ENCODE measurements at places on chromosomes 6 and 20.

- DNase-seq, result no peak
These were observed 397.8 kb downstream of the CDH4 start for GRCh38 chr20:61649860-61650162.

GRCh38 chr6:34414999-34415858 is 10.6 kb downstream of the RPS10 start:
- peak; percentile 83 for DNase-seq

DNA sequence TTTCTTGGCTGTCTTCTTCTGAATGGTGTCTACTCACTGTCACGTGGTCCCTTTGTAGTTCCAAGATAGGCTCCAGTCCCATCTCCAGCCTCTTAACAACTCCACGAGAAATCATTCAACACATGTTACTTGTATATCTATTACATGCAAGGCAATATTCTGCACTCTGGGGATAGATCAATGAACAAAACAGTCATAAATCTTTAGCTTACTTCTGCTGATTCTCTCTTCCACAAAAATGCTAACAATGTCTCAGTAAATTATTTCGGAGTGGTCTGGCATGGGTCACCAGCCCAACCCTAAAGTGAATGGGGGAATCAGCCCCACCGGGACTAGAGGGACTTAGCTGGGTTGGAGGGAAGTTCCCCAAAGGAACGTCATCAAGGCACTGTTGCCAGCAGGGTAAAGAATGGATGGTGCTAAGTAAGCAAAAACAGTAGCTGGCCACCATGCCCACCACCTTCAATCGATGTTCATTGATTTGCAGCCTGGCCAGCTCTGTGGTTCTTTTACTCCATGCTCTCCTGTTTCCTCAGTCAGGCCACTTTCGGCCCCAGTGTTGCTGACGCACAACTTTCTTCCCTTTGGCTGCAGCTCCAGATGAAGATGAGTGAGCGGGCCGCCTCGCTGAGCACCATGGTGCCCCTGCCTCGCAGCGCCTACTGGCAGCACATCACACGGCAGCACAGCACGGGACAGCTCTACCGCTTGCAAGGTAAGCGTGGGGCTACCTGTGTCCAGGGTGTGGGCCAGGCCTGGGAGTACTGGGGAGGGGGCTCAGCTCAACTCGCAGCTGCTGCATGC is 167.7 kb downstream of the DOK5 start:
- no peak for DNase-seq

DNA sequence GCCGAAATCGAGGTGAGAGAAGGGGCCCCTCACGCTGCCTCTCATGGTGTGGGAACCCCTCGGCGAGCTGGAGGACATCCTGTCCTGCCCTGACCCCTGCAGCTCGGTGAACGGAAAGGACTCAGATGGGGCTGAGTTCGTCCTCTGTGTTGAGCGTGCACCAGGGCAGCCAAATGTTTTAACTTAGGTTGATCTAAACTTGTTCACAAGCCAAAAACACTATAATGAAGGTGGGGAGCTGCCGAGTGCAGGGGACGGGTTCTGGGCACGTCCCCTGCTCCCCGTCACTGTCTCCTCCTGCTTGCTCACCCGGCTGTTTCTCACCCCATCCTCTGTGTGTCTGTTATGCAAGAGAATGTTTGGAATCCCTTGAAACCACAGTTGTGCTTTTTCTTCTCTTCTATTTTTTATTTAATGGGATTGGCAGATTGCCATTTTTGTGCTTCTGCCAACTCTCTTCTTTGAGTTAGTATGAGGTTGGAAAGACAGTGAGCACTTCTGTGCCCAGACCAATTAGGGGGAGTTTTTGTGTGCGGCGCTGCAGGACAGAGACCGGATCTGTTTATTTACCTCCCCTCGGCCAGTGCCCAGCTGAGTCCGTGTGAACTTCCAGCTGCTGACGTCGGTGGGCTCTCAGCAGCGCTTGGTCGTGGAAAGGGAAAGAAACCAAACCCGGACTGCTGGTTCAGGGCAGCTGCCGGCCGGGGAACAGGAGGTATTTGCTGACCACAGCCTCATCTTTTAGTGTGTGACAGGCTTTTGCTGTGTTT is 158.1 kb downstream of the DTNBP1 start:
- DNase-seq, result no peak

- no peak for DNase-seq
These were observed 13.5 kb downstream of the NCOA7 start for GRCh38 chr6:125804264-125804663.

DNA sequence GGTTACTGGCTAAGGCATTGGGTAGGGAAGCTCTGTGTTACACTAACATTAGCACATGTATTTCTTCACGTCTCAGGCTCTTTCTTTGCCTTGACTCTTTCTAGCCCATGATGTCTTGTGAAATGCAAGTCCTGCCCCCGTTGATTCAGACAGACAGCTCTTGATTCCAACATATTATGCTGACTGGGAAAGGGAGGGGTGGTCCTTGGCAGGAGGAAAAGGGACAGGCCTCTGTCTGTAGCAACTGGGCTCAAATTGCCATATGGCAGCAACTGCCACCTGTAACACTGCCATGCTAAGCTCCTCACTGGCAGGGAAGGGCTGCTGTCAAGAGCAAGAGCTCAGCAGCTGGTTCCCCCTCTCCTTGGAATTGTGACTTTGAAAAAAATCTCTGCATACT is 5.7 kb upstream of the KCNK15 start:
- no peak for DNase-seq

- no peak for DNase-seq
These were observed 23.6 kb upstream of the FBXL4 start for GRCh38 chr6:98971303-98971702.

- no peak for DNase-seq
These were observed 88.9 kb upstream of the MRPS10 start for GRCh38 chr6:42306439-42307140.

- DNase-seq, result no peak
These were observed 29.9 kb downstream of the EZR start for GRCh38 chr6:158789115-158789917.

DNA sequence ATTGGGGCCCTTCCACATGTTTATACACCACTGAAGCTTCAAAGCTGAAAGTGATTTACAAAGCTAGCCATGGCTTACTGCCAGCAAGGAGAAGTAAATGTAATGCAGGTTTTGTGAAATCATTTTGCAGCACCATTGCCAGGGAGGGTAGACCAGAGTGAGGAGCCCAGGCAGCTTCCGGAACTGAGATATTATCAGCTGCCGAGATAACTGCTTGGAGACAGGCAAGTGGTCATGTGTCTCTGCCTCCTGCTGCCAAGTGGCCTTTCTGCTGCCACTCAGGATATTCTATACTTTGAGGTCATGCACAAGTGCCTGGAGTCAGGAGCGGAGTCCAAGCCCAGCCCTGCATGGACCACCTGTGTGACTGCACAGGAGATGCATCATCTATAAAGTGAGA is 160.2 kb downstream of the SYNDIG1 start:
- no peak for DNase-seq

Data from T47D (cell line).